IMR-90 (cell line): ENCODE measurements at places on chromosomes 3 and 15. TPM values are rescaled to one million over a fixed set of nuclear protein-coding genes. Genes with fewer than 3 reads are reported as not detected.
A peak's percentile ranks its signal among the peaks of the same experiment; 100 is the strongest.

GRCh38 chr15:63203451-63204090, 14.2 kb downstream of the RAB8B start:
- no peaks in the 10 kb centered on the region for H3K27me3 ChIP-seq
- peaks cover 6% of the 10 kb centered on the region for H3K4me1 ChIP-seq
- peak; percentile 76 for DNase-seq
- H3K4me3 ChIP-seq: no peak overlapping the region
- no peak overlapping the region for H3K27ac ChIP-seq
- H3K36me3 ChIP-seq: peaks cover 1% of the 10 kb centered on the region; the same call in 1 of the 2 replicates

- H3K4me1 ChIP-seq: no peaks in the 10 kb centered on the region
- no peak for DNase-seq
- no peak overlapping the region for H3K4me3 ChIP-seq
- H3K27ac ChIP-seq: no peak overlapping the region
- H3K27me3 ChIP-seq: peaks cover 16% of the 10 kb centered on the region
Observed at GRCh38 chr3:5093731-5094130, 28.4 kb upstream of the ARL8B start.

- DNase-seq: no peak
- no peak overlapping the region for H3K4me3 ChIP-seq
- H3K4me1 ChIP-seq: peaks cover 22% of the 10 kb centered on the region
Observed at GRCh38 chr3:194875581-194876402, 190.1 kb downstream of the FAM43A start.

DNA sequence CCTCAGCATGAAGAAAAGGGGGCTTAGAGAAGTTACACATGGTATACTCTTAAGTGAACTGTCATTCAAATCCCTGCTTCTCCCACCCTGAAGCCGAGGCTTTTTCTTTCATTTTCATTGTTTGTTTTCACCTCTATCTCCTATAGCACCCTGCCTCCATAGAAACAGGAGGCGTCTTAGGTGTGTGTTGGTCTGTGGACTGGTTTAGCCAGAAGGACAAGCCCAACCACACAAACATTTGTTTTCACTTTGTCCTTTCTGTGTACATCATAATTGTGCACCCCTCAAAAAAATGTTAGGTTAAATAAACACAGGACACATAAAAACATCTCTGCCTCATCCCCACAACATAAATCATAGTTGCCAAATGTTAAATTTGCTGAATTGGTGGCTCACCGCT, 73.3 kb upstream of the UBE2E2 start:
- no peaks in the 10 kb centered on the region for H3K4me1 ChIP-seq
- H3K4me3 ChIP-seq: no peak overlapping the region
- no peak for DNase-seq

DNA sequence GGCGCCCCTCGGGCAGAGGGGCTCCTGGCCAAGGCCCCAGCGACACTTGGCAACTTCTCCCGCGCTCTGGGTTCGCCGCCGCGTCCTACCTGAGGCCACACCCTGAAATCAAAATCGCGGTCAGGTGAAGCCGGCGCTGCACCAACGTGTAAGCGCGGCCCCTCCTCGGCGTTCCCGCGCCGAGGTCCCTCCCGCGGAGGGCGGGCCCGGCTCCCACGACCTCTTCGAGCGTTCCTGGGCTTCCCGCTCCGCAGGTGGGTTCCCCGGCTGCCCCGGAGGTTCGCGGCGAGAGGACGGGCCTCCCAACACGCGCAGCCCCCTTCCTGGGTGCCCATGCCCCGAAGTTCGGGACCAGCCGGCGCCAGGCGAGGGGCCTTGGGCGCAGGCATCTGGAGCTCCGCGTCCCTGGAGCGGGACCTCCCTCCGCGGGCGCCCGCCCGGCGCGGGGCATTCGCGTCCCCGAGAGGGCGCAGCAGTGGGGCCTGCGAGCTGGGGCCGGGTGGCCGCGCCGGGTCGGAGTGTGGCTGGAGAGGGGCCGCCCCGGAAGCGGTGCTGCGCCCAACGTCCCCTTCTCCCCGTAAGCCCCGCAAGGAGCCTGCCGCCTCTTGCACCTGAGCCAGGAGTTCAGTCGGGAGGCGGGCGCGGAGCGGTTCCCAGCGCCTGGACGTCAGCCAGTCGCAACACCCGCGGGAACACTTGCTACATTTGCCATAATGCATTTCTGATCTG, 13.7 kb downstream of the PAK6 start:
- no peak for DNase-seq
- H3K4me1 ChIP-seq: peaks cover 2% of the 10 kb centered on the region; the same call in 1 of the 2 replicates
- H3K27me3 ChIP-seq: peaks cover 51% of the 10 kb centered on the region
- peak overlapping the region; percentile 40 for H3K4me3 ChIP-seq

DNA sequence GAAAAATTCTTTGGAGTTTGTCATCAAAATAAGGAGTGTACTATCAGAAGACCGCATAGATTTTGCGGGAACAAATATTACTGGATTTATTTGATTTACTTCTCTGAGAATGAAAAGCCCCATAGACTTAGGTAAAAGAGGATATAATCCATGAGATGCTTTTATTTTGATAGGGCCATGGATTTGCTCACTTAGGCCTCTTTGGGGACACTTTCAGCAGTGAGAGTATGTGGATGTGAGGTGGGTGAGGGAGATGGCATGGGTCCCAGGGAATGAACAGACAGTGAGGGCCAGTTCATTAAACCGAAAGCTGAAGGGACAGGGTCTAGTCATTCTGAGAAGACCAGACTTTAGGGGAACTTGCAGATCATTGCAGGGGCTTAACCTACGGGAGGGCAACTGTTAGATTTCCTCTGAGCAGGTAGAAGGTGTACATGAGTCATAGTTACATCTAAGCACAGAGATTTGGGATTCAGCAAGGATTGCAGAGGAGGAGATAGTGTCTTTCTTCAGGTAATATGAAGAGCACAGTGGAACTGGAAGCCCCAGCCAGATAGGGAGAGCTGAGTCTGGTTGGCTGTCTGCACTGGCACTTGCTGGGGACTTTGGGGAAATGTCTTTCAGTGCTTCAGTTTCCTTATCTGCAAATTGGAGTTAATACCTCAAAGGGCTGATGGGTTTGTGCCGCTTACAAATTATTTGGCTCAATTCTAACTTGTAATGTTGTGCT, 30.8 kb downstream of the SH3GL3 start:
- no peaks in the 10 kb centered on the region for H3K36me3 ChIP-seq
- H3K4me1 ChIP-seq: no peaks in the 10 kb centered on the region
- H3K27me3 ChIP-seq: no peaks in the 10 kb centered on the region
- no peak overlapping the region for H3K27ac ChIP-seq
- DNase-seq: no peak
- no peak overlapping the region for H3K4me3 ChIP-seq

DNA sequence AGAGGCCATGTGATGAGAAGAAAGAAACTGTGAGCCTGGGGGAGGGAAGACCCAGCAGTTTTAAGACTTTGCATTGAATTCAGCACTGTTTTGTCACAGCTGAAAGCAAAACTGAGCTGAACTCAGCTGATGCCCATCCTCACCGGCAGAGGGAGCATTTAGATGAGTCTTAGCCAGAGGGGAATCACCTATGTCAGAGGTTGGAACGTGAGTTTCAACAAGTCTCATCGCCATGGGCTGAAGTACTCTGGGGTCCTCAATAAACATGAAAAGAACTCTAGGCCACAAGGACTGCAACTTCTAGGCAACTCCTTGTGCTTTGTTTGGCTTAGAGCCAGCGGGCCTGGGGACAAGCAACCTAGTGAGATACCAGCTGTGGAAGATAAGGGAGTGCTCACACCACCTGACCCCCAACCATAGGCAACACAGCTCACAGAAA, 324.5 kb downstream of the TBL1XR1 start:
- no peak overlapping the region for H3K27ac ChIP-seq
- no peaks in the 10 kb centered on the region for H3K4me1 ChIP-seq
- H3K27me3 ChIP-seq: peaks cover 3% of the 10 kb centered on the region; the same call in 1 of the 2 replicates
- peak; percentile 56 for DNase-seq
- no peaks in the 10 kb centered on the region for H3K36me3 ChIP-seq

DNA sequence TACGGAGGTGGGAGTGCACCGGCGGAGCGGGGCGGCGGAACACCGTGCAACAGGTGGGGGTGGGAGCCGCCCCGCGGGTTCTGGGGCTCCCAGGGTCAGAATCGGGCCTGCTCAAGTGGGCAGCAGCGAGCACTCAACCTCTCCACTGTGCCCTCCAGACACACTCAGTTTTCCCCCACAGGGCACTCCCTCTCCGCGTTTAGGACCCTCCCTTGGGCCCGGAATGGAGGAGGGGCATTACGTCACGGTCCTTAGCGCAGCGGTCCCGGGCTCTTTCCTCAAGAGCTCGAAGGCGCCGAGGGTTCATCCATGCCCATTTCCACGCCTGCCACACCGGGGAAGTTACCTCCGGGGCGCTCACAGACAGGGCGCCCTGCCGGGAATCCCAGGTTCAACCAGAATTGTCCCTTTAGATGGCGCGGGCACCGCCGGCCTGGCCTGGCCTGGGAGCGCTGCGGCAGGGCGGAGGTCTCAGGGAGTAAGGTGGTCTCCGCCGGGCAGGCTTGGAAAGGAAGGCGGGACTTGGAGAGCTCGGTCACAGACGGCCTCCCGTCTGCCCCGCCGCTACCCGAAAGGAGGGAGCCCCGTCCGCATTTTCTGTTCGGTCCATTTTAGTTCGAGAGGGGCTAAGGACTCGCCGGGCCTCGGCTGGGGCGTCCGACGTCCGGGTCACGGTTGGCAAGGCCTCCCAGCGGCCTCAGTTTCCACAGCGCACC, 5.1 kb downstream of the RNU6-1 start:
- peaks cover 74% of the 10 kb centered on the region for H3K27me3 ChIP-seq
- DNase-seq: no peak
- H3K4me3 ChIP-seq: no peak overlapping the region; the same call in 1 of the 2 replicates
- H3K27ac ChIP-seq: no peak overlapping the region

DNA sequence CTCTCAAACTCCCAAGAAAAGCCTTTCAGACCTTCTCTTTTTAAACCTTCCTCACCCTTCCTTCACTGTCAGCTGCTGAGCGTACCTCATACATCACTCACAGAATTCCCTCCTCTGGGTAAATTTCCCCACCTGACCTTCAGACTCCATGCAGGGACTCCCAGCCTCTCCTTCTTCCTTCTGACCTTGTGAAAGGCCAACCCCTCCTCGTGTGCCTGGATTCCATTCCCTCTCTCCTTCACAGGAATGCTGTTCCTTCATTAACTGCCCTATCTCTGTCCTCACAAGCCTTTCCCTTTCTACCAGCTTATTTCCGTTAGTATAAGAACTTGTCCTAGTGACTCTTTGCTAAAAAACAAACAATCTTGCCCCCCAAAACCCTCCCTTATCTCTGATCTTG, 69.7 kb upstream of the MME start:
- H3K27me3 ChIP-seq: no peaks in the 10 kb centered on the region
- H3K36me3 ChIP-seq: no peaks in the 10 kb centered on the region
- H3K4me1 ChIP-seq: no peaks in the 10 kb centered on the region
- H3K4me3 ChIP-seq: no peak overlapping the region

The GPR15 gene
- not detected in 2 replicates for total RNA-seq
